ENCODE measurements at places on chromosomes 6 and 20. TPM values are rescaled to one million over a fixed set of nuclear protein-coding genes. Genes with fewer than 3 reads are reported as not detected.

GRCh38 chr6:137808191-137808590 lies 58.9 kb upstream of the TNFAIP3 start:
- DNase-seq: no peak

GRCh38 chr20:35842361-35842760 lies 70.5 kb downstream of the PHF20 start:
- DNase-seq: no peak

DNA sequence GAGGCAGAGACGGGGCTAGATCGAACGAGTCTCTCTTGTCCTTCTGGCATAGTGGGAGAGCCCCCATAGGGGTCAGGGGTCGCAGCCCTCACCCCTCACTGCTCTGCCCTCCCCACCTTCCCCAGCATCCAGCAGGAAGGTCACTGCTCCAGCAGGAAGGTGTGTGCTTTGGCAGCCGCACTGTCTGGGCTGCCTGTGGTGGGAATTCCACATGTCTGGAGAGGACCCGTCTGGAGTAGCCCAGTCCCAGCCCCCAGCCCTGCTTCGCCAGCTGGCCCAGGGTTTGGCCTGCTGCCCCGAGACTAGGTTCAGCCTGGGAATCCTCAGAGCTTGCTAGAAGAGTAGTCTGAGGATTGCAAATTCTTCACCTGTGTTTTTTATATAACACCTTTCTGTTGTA lies 2.5 kb upstream of the R3HDML start:
- no peak for DNase-seq

- no peak for DNase-seq
These were observed 124.2 kb downstream of the LY86 start for GRCh38 chr6:6712449-6713403.

DNA sequence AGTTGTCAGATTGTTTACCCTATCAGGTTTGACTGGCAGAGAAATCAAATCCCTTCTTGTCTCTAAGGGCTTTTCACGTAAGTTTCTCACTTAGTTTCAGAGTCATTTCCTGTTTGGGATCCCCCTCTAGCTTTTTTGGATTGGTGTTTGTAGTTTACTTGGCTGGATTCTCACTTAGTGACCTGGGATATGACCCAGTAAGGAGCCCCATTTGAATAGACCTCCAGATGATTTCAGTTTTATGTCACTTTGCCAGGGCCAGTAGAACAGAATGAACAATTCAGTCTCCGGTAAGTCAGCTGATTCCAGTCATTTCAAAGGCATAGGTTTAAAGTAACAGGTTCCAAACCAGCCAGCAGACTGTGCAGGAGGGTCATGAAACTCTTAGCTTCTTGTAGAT lies 8.2 kb downstream of the FAM135A start:
- DNase-seq: no peak

DNA sequence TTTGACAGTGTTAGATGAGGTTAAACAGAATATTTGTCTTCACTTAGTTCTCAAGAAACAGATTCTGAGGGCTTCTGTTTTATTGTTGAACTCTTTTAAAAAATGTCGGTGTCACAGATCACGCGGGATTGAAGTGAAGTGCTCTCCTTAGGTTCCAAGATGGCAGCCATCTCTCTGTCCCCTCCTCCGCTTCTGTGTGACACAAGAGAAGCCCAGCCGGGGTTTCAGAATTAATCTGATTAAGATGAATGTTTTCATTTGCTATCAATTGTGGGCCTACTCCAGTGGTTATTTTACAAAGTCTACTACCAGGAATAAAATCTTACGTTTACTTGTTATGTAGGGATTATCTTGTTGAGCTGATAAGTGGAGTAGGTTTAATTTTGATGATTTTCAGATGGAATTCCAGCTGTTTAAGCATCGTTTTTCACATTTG lies 10.9 kb downstream of the HIVEP1 start:
- no peak for DNase-seq

DNA sequence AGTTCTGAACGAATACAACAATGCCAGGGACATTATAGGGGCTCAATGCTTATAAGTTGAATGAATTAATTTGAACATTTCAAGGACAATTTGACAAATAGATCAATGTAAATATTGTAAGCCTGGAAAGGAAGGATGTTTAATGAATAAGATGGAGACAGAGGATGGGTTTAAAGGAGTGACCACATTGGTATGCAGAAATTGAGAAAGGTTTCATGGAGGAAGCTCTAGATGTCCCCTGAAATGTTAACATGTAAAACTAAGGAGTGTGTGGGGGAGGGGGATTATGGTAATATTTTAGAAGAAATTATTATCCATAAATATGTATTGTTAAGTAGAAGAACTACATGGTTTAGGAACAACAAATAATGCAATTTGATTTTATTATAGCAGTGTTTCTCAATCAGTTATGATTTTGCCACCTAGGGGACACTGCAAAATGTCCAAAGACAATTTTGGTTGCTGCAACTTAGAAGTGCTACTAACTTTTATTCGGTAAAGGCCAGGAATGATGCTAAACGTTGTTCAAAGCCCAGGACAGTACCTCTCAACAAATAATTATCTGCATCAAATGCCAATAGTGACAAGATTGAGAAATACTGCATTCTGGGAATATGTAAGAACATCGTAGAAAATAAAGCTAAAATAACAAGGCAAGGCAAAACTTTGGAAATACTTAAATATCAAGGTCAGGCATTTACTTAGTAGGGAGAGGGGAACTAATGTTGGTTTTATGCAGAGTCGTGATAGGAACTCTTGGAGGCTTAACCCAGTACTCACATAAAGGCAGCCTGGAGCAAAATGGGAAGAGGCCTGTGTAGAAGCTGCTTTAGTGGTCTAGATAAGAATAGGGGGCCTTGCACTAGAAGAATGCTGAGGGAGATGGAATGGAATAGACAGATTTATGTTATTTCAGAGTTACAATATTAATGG lies 686.9 kb upstream of the CITED2 start:
- DNase-seq: no peak

- no peak for DNase-seq
These were observed 24.0 kb downstream of the RRBP1 start for GRCh38 chr20:17657898-17658647.

DNA sequence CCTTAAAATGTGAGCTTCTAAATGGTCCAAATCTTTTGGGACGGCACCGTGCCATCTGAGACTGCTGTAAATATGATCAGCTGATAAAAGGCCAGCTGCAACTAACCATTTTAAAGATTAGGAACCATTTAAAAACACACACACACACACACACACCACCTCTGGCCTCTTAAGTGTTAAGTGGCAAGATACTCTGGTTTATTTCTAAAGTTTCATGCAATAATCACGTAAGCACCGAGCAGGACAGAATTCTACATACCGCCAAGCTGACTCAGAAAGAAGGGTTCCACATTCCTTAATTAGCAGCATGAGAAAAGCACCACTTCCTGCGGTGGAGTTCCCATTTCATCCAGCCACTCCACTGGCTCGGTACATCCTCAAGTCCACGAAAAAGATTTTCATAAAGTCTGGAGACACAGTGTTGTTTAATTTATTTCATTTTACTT lies 17.8 kb upstream of the ZNF217 start:
- no peak for DNase-seq

Gene YWHAB
- 216 TPM for total RNA-seq

Gene OLIG3
- total RNA-seq: not detected

Gene OR2J3
- not detected for total RNA-seq

Gene ETV7
- total RNA-seq: 4.6 TPM

Gene CFAP61
- total RNA-seq: 2.6 TPM

Gene BMP6
- 10.0 TPM for total RNA-seq

Gene FAXC
- total RNA-seq: 1.4 TPM

Gene RWDD1
- 39.3 TPM for total RNA-seq

Gene TOX2
- 5.9 TPM for total RNA-seq

Gene POM121L2
- not detected for total RNA-seq

Gene BCAS1
- 4.8 TPM for total RNA-seq

All from kidney (tissue), 22 donors.